ENCODE measurements at places on chromosomes 12 and 14.

GRCh38 chr12:112359290-112359689 is 22.9 kb downstream of the HECTD4 start:
- DNase-seq = no peak

- no peak for DNase-seq
Observed at GRCh38 chr14:86640288-86640687, 1110.3 kb downstream of the FLRT2 start.

GRCh38 chr14:102516531-102517391 is 7.2 kb upstream of the ANKRD9 start:
- peak; percentile 49 for DNase-seq

DNA sequence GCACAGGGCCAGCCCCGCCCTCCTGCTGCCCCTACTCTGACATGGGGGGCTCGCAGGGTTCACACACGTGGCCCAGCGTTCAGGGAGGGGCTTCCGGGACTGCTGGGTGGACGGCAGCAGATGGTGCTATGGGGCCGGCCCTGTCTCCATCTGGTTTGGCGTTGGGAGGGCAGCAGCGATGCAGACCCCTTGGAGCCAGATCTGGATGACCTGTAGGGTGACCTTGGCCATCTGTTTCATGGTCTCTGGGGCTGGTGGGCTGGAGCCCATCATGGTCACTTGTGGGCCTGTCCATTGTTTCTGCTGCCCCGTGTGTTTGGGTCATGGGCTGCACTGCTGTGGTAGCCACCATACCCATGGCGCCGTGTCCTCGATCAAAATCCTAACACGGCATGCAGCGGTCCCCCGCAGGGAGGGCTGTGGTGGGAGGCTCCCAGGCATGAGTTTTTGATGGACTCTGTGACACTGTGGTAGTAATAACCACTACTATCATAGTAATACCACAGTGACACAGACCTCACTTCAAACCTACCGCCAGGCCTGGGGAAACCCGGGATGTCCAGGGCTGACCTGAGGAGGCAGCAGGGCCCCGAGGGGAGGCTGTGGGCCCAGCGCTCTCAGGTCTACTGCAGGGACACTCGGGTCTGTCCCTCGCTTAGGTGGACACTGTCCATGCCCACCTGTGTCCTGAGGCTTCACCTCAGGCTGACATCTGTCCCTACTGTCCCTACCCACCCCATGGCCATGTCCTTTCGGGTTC is 359.4 kb downstream of the TMEM121 start:
- DNase-seq = no peak

- no peak for DNase-seq
Observed at GRCh38 chr14:92800012-92800411, 5.9 kb downstream of the GOLGA5 start.

DNA sequence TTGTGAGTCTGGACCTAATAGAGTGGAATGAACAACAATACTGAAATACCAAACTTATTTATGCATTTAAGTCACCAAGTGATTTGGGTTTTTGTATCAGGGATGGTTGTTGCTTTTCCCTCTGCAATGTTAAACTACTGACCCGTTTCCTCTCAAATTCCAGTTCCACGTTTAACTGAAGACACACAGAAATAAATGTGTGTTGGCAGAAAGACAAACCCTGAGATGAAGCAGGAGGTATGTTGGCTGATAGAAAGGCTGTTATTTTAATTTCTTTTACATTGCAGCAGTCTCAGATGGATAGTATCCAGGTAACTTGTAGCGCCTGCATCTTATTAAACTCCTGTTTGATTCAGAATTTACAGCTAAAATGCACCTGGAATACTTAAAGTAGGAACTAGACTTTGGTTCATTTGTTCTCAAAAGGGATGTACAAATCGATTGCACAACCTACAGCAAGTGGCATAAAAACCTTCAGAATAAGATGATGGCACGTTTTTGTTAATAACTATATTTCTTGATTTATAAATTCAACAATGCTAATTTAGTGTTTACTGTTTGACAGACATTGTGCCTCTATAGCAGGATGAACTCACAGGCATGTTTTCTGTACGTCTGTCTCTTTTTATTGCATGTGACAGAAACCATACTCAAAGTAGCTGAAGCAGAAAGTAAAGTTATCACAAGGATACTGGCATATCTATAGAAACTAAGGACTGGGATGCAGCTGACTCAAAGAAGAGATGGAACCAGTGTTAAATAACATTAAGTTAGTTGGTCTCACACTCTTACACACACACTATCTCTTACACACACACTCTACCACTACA is 405.7 kb downstream of the ZFP36L1 start:
- no peak for DNase-seq

GRCh38 chr14:102949062-102949800 is 26.8 kb downstream of the AMN start:
- DNase-seq = no peak

DNA sequence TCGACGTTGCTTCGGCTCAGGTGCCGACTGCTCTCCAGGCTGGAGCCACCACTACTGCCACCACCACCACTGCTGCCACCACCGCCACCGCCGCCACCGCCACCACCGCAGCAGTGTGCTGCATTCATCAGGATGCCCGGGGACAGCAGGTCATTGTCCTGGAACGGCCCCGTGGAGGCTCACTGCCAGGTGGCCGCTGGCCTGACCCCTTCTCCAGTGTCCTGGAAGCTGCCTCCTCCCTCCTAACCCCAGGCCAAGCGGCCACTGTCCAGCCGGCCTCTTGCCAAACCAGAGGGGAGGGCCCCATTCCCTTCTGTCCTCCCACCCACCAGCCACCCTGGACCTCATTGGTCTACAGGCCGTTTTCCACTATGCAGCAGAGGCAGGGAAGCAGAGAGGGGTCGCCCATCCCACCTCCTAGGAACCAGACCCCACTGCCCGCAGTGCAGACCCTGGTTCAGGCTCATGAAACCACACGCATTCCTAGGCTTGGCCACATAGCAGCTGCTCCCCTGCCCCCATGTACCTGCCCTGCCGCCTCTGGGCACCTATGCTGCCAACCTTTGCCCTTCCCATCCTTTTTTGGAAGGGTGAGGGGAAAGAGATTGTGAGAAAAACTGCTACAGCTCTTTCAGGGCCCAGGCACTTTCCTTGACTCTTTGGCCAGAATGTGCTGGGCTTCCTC is 15.2 kb downstream of the ARL6IP4 start:
- DNase-seq = no peak

- no peak for DNase-seq
Observed at GRCh38 chr14:99530407-99531155, 49.4 kb downstream of the CCNK start.

DNA sequence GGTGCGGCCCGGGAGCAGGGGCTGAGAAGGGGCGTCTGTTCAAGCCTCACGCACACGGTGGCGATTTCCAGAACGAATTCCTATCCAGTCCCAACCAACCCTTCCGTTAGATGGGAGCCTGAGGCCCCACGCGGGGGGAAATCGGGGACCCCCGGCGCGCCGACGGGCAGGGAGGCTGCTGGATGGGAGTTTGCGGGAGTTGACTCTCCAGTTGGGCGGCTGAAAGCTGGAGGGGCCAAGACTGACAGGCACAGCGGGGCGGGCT is 9.8 kb downstream of the EXOC3L4 start:
- DNase-seq = no peak

- no peak for DNase-seq
Observed at GRCh38 chr14:59254146-59254910, 65.9 kb downstream of the DAAM1 start.

DNA sequence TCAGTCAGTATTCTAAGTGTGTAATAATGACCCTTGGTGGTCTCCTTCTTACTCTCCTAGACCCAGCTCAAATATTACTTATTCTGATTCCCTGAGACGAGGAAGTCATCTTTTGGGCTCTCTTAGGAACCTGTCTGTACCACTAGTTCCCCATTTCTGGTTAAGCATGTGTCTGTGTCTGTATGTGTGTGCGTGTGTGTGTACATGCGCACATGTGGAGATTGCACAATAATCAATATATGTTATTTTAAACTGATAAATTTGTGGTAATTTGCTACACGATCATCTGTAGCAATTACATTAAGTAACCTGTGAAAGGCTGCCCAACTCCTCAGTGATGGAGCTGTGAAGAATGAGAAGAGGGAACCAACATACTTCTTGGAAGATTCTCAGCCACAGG is 132.2 kb downstream of the ASCL4 start:
- DNase-seq = no peak

DNA sequence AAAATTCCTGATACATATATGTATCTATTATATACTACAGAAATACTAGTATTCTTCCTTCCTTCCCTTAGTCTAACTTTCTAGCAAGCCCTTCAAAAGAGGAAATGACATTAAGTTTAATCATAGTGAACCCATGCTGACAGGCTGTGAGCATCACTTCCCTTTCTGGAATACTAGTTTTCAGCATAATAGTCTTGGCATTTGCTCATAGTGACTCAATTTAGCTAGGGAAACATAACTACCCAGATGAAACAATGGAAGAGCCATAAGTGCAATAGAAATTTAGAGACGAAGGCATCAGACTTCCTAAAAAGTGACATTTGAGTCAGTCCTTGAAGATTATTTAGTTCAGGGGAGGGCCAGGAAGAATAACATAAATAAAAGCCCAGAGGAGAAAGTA is 184.5 kb upstream of the CRY1 start:
- DNase-seq = no peak

GRCh38 chr14:33469898-33470297 is 481.0 kb downstream of the EGLN3 start:
- DNase-seq = no peak

- DNase-seq = no peak
Observed at GRCh38 chr12:114092981-114093380, 126.9 kb upstream of the RBM19 start.

- DNase-seq = no peak
Observed at GRCh38 chr12:92061061-92061460, 84.6 kb downstream of the BTG1 start.

- no peak for DNase-seq
Observed at GRCh38 chr12:20375560-20375959, 7.2 kb downstream of the PDE3A start.
